ENCODE measurements at places on chromosomes 4 and X. TPM values are rescaled to one million over a fixed set of nuclear protein-coding genes. Genes with fewer than 3 reads are reported as not detected.

The ZDHHC9 gene
- 46.0 TPM for total RNA-seq

The FATE1 gene
- total RNA-seq, result not detected

The VCX3A gene
- not detected for total RNA-seq

The LIMCH1 gene
- total RNA-seq, result 9.8 TPM

The REELD1 gene
- total RNA-seq, result not detected

The PITX2 gene
- not detected for total RNA-seq

The HSFX2 gene
- not detected for total RNA-seq

Data from chondrocyte (in vitro differentiated cells).